Glomerular endothelial cell (primary cell): ENCODE measurements at places on chromosomes 11 and 22.

GRCh38 chr22:49767355-49768062 lies 60.2 kb downstream of the BRD1 start:
- no peak for DNase-seq

- no peak for DNase-seq
Observed at GRCh38 chr11:118184784-118185579, 8.5 kb upstream of the SCN2B start.

DNA sequence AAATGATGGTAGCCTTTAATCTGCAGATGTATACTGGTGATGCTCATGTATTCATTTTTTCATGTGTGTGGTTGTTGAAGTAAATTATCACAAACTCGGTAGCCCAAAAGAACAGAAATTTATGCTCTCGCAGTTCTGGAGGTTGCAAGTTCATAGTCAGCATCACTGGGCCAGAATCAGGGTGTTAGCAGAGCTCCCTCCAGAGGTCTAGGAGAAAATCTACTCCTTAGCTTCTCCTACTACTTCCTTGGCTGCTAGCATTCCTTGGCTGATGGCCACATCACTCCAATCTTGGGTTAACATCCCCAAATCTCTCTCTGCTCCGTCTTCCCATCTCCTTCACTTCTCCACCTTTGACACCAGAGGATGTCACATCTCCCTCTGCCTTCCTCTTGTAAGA lies 45.3 kb upstream of the GALNT18 start:
- DNase-seq, result no peak

DNA sequence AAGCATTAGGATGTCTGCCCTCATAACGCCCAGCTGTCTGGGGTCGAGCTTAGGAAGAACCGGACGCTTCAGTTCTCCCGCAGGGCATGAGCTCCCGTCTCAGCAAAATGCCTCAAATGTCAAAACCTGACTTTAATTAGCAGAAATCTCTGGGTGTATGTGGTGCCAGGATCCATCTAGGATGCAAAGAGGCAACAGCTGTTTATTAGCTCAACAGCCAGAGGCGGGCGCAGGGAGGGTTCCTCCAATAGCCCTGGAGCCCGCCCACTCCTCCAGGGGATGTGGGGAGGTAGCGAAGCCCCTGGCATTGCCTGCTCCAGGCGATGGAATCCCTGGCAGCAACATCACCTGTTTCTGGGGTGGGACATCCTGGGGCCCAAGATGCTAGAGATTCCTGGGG lies 39.4 kb upstream of the RTL6 start:
- DNase-seq, result no peak

DNA sequence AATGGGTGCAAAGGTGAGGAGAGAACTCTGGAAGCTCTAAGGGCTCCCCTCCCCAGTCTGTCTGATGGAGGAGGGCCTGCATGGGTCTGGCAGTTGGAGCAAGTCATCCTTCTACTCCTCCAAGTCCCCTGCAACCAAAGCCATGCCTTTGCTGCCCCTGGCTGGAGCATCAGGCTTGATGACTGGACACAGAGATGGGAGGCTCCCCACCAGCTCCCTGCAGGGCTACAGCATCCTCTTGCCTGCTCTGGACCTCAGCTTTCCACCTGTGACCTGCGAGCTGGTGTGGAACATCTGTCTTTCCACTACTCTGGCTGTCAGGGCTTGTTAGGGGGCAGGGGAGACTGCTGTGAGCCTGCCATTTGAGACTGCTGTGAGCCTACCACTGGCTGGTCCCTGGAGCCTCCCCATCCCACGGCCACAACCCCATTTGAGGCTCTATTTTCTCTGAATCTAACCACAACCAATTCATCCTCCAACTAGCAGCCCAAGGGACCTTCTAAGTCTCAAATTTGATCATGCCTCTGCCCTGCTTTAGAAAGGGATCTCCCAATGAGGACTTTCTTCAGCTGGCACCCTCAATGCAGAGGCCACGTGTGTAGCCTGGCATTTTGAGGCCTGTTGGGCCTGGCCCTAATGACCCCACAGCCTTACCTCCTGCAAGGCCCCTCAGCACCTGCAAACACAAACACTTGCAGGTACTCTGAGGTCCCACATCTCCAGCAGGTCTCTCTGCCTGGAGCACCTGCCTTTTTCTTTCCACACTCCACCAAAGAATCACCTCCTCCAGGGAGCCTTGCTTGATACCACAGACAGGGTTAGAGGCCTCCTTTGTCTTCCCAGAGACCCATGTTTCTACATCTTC lies 9.9 kb downstream of the P2RY6 start:
- no peak for DNase-seq

GRCh38 chr11:108131993-108132392 lies 10.6 kb downstream of the ACAT1 start:
- no peak for DNase-seq

DNA sequence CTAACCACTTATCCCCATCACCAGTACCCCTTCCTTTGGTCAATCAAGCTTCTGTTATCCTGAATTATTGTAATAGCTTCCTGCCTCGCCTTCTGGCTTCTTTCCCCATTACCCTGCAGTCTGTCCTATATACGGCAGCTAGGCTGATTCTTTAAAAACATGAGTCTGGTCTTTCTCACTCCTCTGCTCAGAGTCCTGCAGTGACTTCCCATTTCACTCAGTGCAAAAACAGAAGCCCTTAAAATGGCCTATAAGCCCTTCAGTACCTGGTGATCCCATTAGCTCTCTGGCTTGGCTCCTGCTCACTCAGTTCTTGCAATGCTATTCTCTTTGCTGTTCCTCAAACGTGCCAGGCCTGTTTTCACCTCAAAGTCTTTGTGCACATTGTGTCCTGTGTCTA lies 58.4 kb downstream of the JRKL start:
- DNase-seq, result no peak

- no peak for DNase-seq
Observed at GRCh38 chr11:88439356-88439755, 101.8 kb upstream of the CTSC start.

DNA sequence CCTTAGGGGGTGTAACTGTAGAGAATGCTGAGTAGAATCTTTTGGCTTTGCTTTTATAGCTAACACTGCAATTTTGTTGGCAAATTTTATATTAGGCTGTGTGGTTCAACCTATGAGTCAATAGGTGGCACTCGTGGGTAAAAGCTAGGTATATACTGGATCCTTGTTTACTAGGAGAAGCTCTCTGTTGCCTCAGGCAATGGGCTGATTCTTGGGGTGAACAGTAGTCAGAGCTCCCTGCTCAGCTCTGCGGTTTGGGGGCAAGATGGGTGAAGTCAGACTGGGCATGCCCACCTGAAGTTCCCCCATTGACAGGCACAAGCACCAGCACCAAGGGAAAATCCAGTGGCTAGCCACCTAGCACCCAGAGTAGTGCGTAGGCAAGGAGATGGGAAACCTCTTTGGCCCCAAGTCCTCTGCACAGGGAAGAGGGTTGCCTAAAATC lies 238.7 kb downstream of the FAM181B start:
- no peak for DNase-seq

- no peak for DNase-seq
Observed at GRCh38 chr11:14908214-14908880, 16.3 kb upstream of the CYP2R1 start.

- DNase-seq, result no peak
Observed at GRCh38 chr22:46865052-46865434, 102.6 kb downstream of the TBC1D22A start.

DNA sequence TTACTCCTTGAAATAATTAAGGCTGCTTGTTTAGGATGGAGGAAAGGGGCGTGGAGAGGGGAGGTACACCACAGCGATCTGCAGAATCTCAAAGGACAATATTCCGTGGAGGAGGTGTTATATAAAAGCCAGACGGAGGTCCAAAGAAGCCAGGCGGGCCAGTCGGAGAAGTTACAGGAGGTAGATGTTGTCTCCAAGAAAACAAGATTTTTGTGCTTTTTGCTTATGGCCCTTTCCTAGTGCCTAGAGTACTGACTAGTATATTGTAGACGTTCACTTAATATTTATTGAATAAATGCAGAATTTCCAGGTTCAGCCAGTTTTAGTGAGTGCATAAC lies 761 bp downstream of the ZDHHC13 start:
- DNase-seq, result no peak

DNA sequence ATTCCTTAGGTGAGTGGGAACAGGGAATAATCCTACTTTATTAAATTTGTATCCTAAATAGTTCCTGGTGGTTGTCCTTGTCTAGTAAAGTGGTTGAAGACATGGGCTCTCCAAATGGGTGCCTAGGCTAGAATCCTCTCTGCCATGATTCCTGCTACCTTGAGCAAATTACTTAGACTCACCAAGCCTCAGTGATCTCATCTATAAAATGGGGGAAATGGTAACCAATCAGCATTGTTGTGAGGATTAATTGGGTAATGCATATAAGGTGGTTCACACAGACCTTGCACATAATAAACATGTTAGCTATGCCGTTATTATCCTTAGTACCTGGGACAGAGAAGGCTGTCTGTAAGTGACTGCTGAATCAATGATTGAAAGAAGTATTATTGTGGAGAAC lies 109.9 kb downstream of the FAR1 start:
- no peak for DNase-seq

DNA sequence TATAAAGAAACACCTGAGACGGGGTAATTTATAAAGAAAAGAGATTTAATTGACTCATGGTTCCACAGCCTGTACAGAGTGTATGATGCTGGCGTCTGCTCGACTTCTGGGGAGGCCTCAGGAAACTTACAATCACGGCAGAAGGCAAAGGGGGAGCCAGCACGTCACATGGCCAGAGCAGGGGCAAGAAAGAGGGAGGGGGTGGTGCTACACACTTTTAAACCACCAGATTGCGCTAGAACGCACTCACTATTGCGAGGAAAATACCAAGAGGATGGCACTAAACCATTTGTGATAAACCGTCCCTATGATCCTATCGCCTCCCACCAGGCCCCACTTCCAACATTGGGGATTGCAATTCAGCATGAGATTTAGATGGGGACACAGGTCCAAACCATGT lies 79.7 kb upstream of the CARD18 start:
- no peak for DNase-seq

GRCh38 chr22:36911887-36912661 lies 1.4 kb upstream of the CSF2RB start:
- DNase-seq, result no peak

DNA sequence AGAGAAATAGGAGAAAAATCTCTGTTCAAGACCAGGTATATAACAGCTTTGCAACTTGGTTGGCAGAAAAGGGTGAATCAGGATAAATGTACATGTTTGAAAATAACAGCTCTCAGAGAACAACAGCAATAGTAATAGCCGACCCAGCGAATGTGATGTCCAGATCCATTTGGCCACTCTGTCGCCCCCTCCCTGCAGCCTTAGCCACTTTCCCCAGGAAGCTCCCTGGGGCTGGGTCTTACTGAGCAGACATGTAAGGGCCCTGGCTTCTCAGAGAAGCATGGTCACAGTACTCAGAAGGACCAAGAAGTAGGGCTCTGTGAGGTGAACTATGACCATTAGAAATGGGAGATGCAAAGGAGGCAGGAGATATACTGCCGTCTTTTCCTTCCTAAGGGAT lies 154.1 kb upstream of the SNX19 start:
- DNase-seq, result no peak

GRCh38 chr22:43798492-43798891 lies 13.6 kb downstream of the EFCAB6 start:
- DNase-seq, result no peak

DNA sequence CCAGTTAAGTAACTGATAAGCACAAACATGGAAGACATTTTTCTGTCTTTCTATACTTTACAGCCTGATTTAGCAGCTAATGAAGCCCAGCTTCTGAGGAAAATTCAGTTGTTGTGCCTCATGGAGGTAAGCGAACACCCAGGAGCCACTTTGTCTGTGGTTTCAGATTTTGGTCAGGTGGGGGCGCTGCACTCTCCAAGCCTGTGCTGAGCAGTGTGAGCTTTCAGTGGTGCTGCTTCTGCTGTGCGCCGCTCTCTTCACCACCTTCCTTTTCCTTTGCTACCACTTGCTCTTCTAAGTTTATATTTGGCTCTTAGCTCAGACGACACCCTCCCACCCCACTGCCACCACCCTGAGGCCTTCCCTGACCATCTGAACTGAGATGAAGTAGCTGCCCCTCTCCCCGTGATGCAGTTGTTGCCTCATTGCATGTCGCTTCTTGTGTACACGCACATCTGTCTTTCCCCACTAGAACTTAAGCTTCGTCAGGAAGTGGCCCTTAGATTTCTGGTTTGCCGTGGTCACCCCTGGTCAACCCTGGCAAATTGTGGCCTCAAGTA lies 14.0 kb downstream of the PSMD13 start:
- no peak for DNase-seq

- DNase-seq, result no peak
Observed at GRCh38 chr22:38043151-38044039, 13.8 kb upstream of the PICK1 start.

GRCh38 chr11:41714101-41714500 lies 254.6 kb upstream of the LRRC4C start:
- no peak for DNase-seq

DNA sequence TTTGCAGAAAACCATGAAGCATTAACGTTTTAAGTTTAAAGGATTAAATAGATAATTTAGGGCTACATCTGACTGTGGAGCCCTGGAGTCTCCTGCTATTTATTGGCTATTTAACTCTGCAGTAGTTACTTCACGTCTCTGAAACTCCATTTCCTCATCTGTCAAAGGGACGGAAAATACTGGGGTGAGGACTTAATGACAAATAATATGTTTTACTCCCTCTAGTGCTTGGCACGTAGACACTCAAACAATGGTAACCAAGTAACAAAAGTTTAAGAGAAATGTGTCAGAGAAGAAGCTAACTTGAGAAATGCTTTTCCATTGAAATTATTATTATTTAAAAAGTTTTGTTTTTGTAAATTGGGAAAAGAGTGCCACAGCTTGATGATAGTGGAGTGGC lies 130.7 kb upstream of the RCN1 start:
- DNase-seq, result no peak

GRCh38 chr11:44766112-44766971 lies 39.6 kb downstream of the TSPAN18 start:
- DNase-seq, result no peak

GRCh38 chr11:61494381-61494961 lies 14.1 kb upstream of the LRRC10B start:
- DNase-seq, result no peak

DNA sequence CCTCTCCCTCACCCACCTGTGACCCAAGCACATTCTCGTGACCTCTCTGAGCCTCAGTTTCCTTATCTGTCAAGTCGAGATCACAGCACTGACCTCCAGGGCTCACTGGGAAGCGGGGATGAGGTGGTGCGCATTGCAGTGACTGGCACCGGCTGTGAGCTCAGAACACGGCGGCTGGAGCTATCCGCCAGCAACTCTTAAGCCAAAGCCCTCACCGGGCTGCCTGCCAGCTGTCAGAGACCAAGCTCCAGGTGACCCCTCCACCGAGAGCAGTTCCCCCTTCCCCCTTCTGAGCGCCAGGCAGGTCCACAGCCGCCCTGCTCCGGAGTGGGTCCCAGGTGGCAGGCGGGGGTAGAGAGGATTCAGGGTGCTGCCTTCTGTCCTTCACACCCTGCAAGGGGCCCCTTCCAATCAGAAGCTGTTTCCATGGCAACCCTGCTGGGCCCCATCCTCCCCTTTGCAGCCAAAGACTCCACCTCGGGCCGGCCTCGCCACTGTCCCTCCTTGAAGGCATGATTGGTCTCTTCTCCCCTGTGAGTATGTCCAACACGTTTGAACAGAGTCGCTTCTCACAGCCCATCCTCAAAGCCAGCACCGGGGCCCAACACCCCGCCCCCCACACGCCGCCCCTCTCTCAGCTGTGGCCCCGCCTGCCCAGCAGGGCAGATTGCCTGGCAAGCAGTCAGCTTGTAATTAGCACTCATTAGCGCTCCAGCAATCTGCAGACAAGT lies 98.7 kb downstream of the WNT7B start:
- DNase-seq, result no peak
